ENCODE measurements at places on chromosomes 7 and 10.

DNA sequence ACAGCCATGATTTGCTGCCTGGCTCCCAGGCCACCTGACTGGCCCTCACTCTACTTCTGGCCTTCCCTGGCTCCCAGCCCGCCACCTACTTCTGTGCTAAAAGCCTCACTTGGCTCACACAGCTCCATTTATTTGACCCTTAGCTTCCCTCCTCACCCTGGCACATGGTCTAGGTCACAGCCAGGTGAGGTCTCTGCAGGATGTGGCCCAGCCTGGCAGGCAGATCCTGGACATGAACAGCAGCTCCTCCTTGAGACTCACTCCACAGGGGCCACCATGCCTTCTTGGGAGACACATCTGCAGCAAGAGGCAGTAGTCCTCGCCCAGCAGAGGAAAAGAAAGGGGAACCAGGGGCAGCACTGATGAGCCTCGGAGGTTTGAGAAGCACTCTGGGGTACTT lies 64.6 kb downstream of the GRID1 start:
- no peak for DNase-seq

DNA sequence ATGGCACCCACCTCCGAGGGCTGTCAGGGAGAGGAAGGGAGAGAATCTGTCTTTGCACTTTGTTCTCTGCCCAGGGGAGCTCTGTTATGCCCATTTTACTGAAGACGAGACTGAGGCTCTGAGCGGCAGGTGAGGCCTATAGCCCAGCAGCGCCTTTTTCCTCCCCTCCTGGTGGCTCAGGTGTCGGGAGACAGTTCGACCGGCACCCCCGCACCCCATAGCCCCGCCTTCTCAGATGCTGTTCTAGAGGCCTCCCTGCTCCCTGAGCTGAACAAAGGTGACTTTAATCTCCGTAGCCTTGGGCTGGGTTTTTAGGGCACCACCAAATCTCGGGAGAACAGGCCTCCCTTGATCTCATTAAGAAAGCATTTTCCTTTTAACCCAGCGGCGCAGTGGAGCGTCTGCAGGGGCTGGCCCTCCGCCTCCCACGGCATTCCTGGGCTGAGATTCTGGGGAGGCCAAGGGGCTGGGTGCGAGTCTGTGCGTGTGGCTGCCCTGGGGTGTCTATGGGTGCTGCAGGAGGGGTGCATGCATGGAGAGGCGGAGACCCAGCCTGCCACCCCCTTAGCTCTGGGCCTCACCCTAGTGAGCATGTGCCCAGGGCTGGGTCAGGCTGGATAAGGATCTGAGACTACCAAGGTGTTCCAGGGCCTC lies 3.3 kb downstream of the LFNG start:
- no peak for DNase-seq

DNA sequence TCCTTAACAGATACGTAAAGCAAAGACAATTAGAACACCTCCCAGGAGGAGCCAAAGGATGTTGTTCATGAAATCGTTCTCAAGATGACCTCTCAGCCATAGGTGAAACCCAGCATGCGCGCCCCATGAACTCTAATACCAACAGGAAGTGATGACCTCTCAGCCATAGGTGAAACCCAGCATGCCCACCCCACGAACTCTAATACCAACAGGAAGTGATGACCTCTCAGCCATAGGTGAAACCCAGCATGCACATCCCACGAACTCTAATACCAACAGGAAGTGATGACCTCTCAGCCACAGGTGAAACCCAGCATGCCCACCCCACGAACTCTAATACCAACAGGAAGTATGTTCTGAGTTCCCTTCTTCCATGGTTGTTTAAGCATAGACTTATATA lies 205.2 kb upstream of the ADARB2 start:
- no peak for DNase-seq

DNA sequence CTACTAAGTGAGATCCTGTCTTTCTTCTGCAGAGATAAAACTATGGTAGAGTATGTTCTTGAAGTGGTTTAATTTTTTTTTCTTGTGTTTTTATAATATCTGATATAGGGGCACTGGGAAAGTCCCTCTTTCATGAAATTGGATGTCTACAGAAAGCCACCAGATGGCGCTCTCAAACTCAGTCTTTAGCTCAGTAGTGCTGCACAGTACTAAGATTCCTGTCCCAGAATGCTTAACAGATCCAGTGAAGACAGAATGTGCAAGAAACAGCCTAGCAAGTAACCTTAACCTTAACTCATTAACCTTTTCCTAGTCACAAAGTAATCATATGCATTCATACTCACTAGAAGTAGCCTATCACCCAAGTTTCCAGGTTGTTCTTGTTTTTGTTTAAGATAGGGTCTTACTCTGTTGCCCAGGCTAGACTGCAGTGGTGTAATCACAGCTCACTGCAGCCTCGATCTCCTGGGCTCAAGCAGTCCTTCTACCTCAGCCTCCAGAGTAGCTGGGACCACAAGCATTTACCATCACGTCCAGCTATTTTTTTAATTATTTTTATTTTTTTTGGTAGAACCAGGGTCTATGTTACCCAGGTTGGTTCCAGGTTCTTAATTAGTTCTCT lies 56.7 kb downstream of the IDE start:
- peak; percentile 33 for DNase-seq

- peak; percentile 33 for DNase-seq
Measured at GRCh38 chr10:62738916-62739315, 65.6 kb upstream of the ADO start.

DNA sequence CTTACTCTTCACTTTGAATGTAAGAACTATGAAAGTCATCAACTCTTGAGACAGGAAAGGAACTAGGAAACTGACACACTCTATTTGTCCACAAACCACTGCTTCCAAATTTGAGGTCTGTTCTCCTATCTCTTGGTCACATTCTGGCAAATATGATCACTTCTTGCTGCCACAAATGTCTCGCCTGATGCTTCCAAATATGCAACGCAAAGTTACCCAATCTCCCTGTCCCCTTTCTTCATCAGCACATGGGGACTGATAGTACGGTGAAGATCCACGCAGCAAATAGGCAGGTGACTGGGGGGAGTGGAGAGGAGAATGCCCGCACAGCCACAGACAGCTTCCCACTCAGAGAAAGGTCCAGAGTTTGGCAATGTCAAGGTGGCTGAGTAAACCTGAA lies 92.6 kb upstream of the TCF7L2 start:
- no peak for DNase-seq

DNA sequence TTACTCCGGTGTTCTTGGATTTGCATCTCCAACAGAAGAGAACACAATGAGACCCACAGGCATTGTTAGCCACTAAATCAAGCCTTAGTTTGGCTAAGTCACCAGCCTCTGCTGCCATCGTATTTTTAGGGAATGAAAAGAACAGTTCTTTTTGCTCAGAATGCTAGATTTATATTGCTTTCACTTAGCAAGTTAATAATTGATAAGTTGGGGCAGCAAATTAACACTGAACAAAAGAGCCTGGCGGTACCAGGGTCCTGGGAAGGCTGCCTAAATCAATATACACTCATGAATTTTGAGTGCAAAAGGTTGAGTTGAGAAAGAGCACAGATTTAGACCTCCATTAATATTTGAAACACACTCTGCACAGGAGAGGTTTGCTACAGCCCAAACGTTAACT lies 767.7 kb downstream of the TYW1 start:
- no peak for DNase-seq

GRCh38 chr10:79055892-79056291 lies 12.9 kb upstream of the ZMIZ1 start:
- no peak for DNase-seq

DNA sequence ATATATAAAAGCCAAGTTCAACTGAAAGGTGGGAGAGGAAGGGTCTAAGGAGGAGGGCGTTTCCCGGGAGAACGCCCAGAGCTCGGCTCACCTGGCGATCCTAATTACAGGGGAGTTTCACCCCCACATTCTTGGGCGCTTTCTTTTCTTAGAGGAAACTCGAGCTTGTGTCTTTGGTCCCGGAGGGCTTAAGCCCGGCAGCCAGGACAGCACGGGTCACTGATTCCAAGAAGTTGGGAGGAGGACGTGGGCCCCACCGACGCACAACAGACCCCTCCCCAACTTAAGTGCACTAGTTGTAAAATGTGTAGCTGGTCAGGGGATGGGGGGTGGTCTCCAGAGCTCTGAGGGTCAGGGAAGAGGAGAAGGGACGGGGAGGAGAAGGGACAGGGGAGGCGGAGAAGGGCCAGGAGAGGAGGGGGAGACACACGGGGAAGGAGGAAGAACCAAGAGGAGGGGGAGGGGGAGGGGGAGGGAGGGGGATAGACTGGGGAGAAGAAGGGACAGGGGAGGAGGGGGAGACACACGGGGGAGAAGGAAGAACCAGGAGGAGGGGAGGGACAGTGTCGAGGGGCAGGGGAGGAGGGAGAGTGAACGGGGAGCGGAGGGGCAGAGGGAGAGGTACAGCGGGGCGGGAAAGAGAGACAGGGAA lies 874 bp downstream of the BAIAP2L1 start:
- DNase-seq = no peak

DNA sequence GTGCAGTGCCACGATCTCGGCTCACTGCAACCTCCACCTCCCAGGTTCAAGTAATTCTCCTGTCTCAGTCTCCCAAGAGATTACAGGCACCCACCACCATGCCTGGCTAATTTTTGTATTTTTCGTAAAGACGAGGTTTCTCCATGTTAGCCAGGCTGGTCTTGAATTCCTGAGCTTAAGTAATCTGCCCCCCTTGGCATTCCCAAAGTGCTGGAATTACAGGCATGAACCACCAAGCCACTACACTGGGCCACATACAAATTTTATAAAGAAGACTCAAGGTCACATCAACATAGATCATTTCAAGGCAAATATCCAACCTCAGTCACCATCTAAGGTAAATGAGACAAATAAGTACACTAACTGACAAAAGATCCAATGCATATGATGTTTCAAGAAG lies 32.1 kb downstream of the IGF2BP3 start:
- no peak for DNase-seq

GRCh38 chr7:131012477-131013031 lies 278.5 kb upstream of the KLF14 start:
- no peak for DNase-seq

- DNase-seq = no peak
Measured at GRCh38 chr7:80294346-80294745, 159.7 kb downstream of the GNAI1 start.

- no peak for DNase-seq
Measured at GRCh38 chr7:2654059-2654458, 22.3 kb downstream of the TTYH3 start.

DNA sequence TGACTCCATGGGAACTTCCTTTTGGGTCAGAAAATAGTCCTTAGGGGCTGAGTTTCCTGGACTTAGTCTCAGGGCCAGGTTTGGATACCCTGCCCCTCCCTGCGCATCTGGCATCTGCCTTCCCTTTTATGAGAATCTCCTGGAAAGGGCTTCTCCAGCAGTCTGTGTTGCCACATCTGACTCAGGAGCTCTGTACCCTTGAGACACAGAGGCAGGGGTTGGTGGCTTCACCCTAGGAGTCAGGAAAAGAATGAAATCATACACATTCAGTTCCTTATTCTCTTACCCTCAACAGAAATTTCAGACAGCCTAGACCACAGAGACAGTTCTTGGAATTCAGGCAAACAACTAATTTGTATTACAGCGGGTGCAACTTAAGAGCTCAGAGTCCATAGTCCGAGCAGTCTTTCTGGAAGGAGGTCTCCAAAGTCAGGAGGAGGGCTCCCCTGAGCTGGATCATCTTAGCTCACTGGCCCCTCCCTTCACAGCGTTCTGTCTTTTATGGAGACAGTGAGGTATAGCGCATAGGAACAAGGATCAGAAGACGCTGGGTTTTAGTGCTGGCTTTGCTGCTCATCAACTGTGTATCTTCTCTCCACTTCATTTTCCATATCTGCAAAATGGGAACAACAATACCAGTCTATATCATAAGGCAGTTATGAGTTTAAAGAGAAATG lies 3.0 kb upstream of the PLAU start:
- no peak for DNase-seq

DNA sequence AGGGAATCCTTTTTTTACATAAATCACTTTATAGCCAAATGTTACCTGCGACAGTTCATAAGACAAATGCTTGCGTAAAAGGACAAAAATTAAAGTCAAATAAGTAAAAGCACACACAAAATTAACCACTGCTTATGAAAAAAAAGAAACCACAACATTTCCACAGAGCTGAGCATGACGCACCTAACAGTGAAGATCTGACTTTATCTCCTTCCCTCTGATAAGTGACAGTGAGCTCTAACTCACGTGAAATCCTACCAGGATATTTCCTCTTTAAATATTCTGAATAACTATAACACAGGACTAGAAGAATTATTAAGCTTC lies 225.5 kb downstream of the SFMBT2 start:
- no peak for DNase-seq

DNA sequence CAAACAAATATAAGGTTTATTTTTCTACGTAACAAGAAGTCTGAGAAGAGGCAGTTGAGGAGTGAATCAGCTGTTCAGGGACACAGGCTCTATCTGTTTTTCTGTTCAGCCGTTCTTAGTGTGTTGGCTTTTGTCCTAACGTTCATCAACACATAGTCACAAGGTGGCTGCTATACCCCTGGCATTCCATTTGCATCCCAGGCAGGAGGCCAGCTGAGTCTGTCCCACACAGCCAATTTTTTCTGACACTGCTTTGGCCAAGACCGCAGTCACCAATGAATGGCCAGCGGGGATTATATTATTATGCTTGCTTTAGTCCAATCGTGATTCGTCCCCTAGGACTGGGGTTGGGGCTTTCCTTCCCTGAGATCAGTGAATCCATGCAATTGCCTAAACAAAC lies 143.4 kb upstream of the CHST15 start:
- no peak for DNase-seq

DNA sequence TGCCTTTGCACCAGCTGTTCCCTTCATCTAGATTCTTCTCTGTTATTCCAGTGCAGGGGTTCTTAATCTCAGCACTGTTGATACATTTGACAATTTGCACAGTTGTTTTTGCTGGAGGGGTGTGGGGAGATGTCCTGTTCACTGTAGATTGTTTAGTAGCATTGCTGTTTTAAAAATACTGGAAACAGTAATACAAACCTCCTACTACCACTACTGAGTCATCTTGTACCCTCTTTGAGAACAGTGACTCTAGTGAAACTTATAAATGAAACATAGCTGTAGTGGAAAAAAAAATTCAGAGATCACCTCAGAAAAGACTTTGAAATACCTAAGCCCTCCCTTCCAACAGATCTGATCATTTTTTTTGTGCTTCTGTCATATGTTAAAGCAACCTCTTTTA lies 154.8 kb upstream of the TMEM196 start:
- DNase-seq = no peak

GRCh38 chr7:16836481-16836880 lies 31.7 kb upstream of the AGR2 start:
- no peak for DNase-seq

GRCh38 chr10:13139150-13139549 lies 22.2 kb upstream of the MCM10 start:
- no peak for DNase-seq

GRCh38 chr7:17710312-17710711 lies 230.0 kb downstream of the SNX13 start:
- DNase-seq = no peak

DNA sequence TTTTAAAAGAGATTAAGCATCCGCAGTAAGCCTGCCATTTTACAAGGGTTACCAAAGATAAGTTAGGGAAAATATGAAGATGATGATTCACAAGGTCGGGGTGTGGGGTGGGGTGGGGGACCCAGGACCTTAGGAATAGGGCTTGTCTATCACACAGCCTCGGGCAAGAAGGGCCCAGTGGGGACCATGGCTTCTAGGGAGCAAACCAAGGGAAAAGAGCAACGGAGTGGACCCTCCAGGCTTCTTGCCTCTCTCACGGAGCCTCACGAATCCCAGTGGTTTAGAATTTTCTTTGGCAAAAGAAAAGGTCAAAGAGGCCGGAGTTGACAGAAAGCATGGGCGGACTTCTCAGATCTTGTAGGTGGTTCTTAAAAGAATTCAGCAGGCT lies 1.3 kb downstream of the PRKCQ start:
- no peak for DNase-seq

Data from retinal pigment epithelial cell (primary cell).